Karpas-422 (cell line): ENCODE measurements at places on chromosomes 7 and 10. TPM values are rescaled to one million over a fixed set of nuclear protein-coding genes. Genes with fewer than 3 reads are reported as not detected.

DNA sequence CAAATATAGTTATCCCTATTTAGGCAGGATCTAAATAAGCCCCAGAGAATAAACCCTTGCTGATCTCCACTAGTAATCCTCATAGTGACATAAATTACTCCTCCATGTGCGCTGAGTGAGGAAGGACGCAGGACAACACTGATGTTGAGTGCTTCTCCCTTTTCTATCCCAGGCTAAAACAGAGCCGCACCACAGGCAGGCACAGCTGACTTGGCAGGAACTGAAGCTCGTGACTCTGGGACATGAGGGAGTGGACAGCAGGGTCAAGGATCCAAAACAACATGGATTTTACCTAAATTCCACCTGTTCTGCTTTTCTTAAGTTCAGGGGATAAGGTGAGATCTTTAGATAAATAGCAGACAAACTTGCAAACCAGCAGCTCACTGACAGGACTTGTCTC, 46.0 kb downstream of the VOPP1 start:
- H3K27me3 ChIP-seq: no peaks in the 10 kb centered on the region
- H3K27ac ChIP-seq: no peak overlapping the region
- no peaks in the 10 kb centered on the region for H3K36me3 ChIP-seq
- H3K4me3 ChIP-seq: no peak overlapping the region
- H3K4me1 ChIP-seq: peaks cover 12% of the 10 kb centered on the region
- no peak for DNase-seq

DNA sequence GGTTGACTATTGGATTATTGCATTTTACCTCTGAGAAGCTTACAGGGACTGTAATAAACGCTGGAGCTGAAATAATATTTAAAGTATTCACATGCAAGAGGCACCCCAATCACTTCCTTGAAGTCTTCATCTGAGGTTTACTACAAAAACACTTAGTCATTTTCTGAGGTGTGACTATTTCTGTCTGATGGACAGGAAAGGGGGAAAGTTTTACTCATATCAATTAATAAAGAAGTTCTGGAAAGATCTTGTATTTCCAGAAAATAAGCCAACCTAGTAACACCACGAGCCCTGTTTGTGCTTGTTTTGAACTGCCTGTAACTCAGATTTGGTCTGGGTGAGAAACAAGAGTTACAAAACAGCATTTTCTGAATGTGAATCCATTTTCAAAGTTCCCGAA, 63.9 kb upstream of the PRKCQ start:
- DNase-seq: no peak
- H3K4me3 ChIP-seq: no peak overlapping the region
- no peak overlapping the region for H3K27ac ChIP-seq
- H3K27me3 ChIP-seq: no peaks in the 10 kb centered on the region
- no peaks in the 10 kb centered on the region for H3K4me1 ChIP-seq
- no peaks in the 10 kb centered on the region for H3K36me3 ChIP-seq

DNA sequence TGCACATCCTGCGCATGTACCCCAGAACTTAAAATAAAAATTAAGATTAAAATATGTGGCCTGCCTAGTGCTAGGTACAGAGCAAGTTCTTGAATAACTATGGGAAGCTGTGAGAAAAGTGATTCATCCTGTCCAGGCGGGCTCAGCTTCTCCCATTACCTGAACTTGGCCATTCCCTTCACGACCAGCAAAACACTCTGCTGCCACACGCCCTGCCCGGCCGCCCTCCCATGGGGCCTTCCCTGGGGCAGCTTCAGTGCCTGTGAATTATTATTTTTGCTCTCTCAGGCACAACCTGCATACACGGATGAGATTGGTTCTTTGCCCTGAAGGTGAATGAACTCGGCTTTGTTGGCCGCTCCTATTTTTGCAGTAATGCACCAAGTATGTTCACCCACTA, 209.2 kb upstream of the SHH start:
- no peak for DNase-seq
- H3K4me3 ChIP-seq: no peak overlapping the region
- H3K4me1 ChIP-seq: no peaks in the 10 kb centered on the region
- H3K27me3 ChIP-seq: no peaks in the 10 kb centered on the region
- H3K36me3 ChIP-seq: no peaks in the 10 kb centered on the region

DNA sequence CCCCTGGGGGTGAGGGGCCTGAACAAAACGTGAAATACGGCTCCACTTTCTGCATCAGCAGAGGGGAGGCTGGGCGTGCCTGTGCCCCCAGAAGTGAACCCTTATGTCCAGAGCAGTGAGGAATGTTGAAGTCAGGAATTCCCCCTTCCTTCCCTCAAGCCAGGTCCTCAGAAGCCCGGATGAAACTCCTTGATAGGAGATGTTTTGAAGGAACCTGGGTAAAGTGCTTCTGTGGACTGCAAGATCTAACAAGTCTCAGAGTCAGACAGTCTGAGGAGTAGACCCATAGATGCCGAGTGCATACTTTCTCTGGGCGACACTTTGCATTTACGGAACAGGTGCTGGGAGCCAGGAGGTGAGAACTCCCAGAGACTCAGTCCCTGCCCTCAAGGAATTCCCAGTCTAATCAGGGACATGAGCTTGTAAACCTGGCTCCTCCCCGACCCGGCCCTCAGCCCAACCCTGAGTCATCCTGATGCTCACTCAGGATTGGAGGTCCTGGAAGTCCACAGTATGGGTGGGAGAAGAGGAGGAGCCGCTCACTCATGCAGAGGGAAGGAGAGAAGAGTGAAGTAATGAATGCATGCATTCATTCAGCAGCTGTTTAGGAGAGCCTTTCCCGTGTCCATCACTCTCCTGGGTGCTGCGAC, 179.5 kb upstream of the ITGB1 start:
- no peak overlapping the region for H3K4me3 ChIP-seq
- H3K36me3 ChIP-seq: no peaks in the 10 kb centered on the region
- peaks cover under 1% of the 10 kb centered on the region for H3K4me1 ChIP-seq
- H3K27ac ChIP-seq: no peak overlapping the region
- no peaks in the 10 kb centered on the region for H3K27me3 ChIP-seq
- DNase-seq: no peak

DNA sequence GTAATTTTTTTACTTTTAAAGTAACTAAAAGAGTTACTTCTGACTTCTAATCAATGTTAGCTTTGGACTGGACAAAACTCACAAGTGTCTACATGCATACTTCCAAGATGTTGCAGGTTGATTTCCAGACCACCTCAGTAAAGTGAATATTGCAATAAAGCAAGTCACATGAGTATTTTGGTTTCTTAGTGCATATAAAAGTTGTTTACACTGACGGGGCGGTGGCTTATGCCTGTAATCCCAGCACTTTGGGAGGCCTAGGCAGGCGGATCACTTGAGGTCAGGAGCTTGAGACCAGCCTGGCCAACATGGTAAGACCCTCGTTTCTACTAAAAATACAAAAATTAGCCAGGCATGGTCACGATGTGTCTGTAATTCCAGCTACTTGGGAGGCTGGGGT, 40.8 kb downstream of the PANK1 start:
- H3K36me3 ChIP-seq: peaks cover 2% of the 10 kb centered on the region; the same call in 1 of the 2 replicates
- H3K27ac ChIP-seq: no peak overlapping the region
- H3K4me3 ChIP-seq: no peak overlapping the region
- H3K4me1 ChIP-seq: peaks cover 6% of the 10 kb centered on the region
- DNase-seq: no peak

DNA sequence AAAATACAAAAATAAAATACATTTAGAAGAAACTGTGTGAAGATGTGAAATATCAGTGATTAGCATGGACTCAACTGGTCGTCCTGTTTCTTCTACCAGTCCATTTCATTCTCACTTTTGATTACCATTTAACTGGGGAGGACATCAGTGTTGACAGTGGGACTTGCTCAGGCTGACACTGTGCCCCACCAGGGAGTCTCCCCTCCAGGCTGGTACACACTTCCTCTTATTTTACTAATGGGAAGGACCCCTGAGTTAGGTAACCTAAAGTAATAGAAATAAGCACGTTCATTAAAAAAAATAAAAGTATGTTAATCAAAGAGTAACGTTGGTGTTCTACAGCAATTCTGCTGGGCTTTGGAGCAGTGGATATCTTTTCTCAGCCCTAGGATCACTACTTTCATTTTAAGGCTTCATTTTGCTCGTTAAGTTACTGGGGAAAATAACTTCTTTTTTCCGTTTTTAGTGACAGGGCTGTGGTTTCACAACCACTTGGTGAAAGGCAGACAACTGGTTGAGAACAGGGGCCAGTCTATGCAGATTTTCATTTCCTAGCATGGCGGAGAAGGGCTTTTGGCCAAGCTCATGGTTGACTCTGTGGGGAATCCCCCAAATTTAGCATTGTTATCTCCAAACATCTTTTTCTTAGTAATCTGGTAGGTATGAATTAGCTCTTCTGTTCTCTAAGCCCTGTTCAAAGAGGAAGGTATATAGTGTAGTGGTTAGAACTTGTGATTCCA, 2.1 kb downstream of the SNX10 start:
- peak overlapping the region; percentile 92 for H3K4me3 ChIP-seq
- H3K27me3 ChIP-seq: no peaks in the 10 kb centered on the region
- peak; percentile 47 for DNase-seq
- peaks cover 36% of the 10 kb centered on the region for H3K4me1 ChIP-seq

- DNase-seq: no peak
- no peaks in the 10 kb centered on the region for H3K36me3 ChIP-seq
- no peak overlapping the region for H3K4me3 ChIP-seq
- no peaks in the 10 kb centered on the region for H3K27me3 ChIP-seq
These were observed 894 bp downstream of the ATXN7L1 start for GRCh38 chr7:105875505-105875904.

GRCh38 chr7:106312906-106313305, 28.1 kb upstream of the NAMPT start:
- DNase-seq: no peak
- no peaks in the 10 kb centered on the region for H3K27me3 ChIP-seq
- H3K36me3 ChIP-seq: no peaks in the 10 kb centered on the region
- H3K4me3 ChIP-seq: no peak overlapping the region
- H3K4me1 ChIP-seq: no peaks in the 10 kb centered on the region

- H3K27me3 ChIP-seq: no peaks in the 10 kb centered on the region
- no peak overlapping the region for H3K4me3 ChIP-seq
- no peak overlapping the region for H3K27ac ChIP-seq
- no peaks in the 10 kb centered on the region for H3K4me1 ChIP-seq
These were observed 225.0 kb upstream of the FAM3C start for GRCh38 chr7:121620953-121621606.

- H3K4me3 ChIP-seq: no peak overlapping the region
- no peak overlapping the region for H3K27ac ChIP-seq
- no peaks in the 10 kb centered on the region for H3K36me3 ChIP-seq
- no peaks in the 10 kb centered on the region for H3K27me3 ChIP-seq
- no peak for DNase-seq
These were observed 99.5 kb downstream of the VTI1A start for GRCh38 chr10:112546474-112546873.

GRCh38 chr7:1196950-1197349, 35.7 kb upstream of the UNCX start:
- no peaks in the 10 kb centered on the region for H3K36me3 ChIP-seq
- no peaks in the 10 kb centered on the region for H3K27me3 ChIP-seq
- no peak overlapping the region for H3K4me3 ChIP-seq
- H3K27ac ChIP-seq: no peak overlapping the region

- no peak for DNase-seq
- H3K4me3 ChIP-seq: no peak overlapping the region
- 0 out of 2 replicates have a peak, but pooled peaks cover 3% of the 10 kb centered on the region for H3K36me3 ChIP-seq
- no peaks in the 10 kb centered on the region for H3K27me3 ChIP-seq
- 0 out of 2 replicates have a peak, but pooled peaks cover 4% of the 10 kb centered on the region for H3K4me1 ChIP-seq
These were observed 91.5 kb downstream of the VPS41 start for GRCh38 chr7:38817526-38817925.

DNA sequence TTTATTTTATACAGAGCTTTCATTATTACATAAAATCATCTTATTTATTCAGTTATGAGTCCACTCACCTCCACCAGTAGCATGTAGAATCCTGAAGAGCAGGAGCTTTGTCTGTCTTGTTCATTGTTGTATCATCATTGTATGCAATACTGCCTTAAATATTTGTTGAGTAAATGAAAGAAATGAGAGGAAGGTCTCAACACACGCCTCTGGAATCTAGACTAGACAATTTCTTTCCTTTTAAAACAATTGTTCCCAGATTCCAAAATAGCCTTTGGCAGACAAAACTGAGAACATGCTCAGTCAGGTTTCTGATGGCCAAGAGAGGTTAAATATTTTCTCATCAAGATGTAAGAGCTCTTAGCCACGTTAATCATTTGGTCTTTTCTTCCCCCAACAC, 173.1 kb upstream of the AGR3 start:
- H3K4me1 ChIP-seq: no peaks in the 10 kb centered on the region
- DNase-seq: no peak
- no peak overlapping the region for H3K27ac ChIP-seq
- H3K27me3 ChIP-seq: no peaks in the 10 kb centered on the region
- H3K4me3 ChIP-seq: no peak overlapping the region

- no peaks in the 10 kb centered on the region for H3K27me3 ChIP-seq
- no peak for DNase-seq
- no peak overlapping the region for H3K27ac ChIP-seq
These were observed 314.3 kb downstream of the HPSE2 start for GRCh38 chr10:98921316-98921715.

- H3K27ac ChIP-seq: no peak overlapping the region
- peaks cover 6% of the 10 kb centered on the region; the same call in 1 of the 2 replicates for H3K36me3 ChIP-seq
- H3K4me3 ChIP-seq: no peak overlapping the region
These were observed 15.9 kb upstream of the SCRN1 start for GRCh38 chr7:30005464-30005863.

DNA sequence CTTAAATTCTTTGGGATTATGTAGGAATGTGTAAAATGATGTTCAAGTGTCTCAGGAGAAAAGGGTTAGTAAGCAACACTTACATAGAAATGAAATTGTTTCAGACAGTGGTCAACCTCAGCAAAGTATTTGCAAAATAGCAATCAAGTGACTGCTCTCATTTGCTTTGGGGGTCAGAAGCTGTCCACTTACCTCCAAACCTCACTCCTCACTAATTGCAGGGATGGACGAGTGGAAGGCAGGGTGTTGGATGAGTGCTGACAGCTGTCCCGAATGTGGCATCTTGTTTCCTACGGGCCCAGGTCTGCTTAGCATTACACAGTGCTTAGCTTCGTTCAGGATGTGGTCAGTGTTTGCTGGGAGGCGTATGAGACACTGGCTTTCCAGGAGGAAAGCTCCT, 437.0 kb downstream of the SUGCT start:
- H3K4me3 ChIP-seq: no peak overlapping the region
- no peaks in the 10 kb centered on the region for H3K36me3 ChIP-seq
- no peaks in the 10 kb centered on the region for H3K4me1 ChIP-seq
- H3K27ac ChIP-seq: no peak overlapping the region
- no peaks in the 10 kb centered on the region for H3K27me3 ChIP-seq

- no peaks in the 10 kb centered on the region for H3K27me3 ChIP-seq
- H3K36me3 ChIP-seq: no peaks in the 10 kb centered on the region
- H3K4me1 ChIP-seq: peaks cover 27% of the 10 kb centered on the region
- H3K27ac ChIP-seq: peak overlapping the region; percentile 55
- DNase-seq: peak; percentile 59
- peak overlapping the region; percentile 35; the same call in 1 of the 2 replicates for H3K4me3 ChIP-seq
These were observed 110.6 kb upstream of the ASAH2 start for GRCh38 chr10:50361946-50362345.

- H3K27ac ChIP-seq: no peak overlapping the region
- no peaks in the 10 kb centered on the region for H3K4me1 ChIP-seq
- no peak overlapping the region for H3K4me3 ChIP-seq
- H3K27me3 ChIP-seq: no peaks in the 10 kb centered on the region
These were observed 644.4 kb downstream of the KCNMA1 start for GRCh38 chr10:76993213-76993612.

TMEM106B gene
- 30.9 and 88.1 TPM in 2 replicates for total RNA-seq

MOGAT3 gene
- total RNA-seq: not detected in 2 replicates

CTAGE4 gene
- not detected in 2 replicates for total RNA-seq

NAPEPLD gene
- 12.9 and 24.8 TPM in 2 replicates for total RNA-seq

CCL24 gene
- total RNA-seq: not detected in 2 replicates

PIP gene
- not detected in 2 replicates for total RNA-seq
